Activated CD8-positive, alpha-beta memory T cell treated with anti-CD3 and anti-CD28 coated beads, Interleukin-2, amount 50 U/mL, for 4 hours (primary cell): ENCODE measurements at places on chromosomes 7 and 10.

GRCh38 chr7:104552102-104552501, 223.7 kb downstream of the LHFPL3 start:
- DNase-seq: no peak

DNA sequence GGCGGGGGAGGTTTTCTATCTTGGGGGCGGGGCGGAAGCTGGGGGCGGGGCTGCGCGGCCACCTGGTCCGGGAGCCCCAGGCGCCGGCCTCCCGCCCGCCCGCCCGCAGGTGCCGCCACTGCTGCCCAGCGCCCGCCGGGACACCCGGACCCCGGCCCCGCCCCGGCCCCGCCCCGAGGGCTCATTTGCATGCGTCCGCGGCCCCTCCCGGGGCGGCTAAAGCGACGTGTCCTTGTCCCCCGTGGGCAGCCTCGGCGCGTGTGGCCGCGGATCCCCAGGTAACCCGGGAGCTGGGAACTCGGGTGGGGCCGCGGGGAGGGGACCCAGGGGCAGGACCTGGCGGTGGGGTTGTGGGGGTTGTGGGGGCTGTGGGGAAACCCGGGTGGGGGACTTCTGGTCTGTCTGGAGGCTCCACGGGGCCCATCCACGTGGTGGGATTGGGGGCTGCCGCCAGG, at the start of gene BHLHA15:
Gene BHLHA15, plus strand, starts transcription at position 219 of the 455 bp plus-strand sequence. CDS start 871 bp downstream, outside the sequence.
- no peak for DNase-seq

DNA sequence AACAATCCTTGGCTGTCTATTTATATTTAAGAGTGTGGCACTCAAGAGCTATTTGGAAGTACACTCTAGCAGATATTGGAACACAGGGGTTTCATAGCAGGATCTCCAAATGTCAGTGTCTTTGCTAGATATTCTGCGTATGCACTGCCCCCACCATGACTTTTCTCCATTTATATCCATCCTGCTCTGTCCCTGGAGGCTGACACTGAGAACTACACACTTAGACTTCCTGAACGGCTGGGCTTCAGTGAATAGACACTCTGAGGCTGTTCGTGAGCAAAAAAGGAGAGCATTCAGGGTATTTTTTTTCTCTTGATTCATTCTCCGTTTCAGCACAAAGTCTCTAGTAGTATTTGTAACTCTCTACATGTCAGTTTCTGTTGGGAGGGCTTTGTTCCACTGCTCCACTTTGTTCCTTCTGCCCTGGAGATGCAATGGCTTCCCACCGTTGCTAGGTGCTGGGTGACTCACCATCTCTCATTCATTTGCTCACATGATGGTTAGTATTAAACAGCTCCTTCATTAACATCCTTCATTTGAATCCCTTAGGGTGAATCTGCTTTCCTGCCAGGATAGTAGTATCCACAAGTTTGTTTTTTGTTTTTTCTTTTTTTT, 155.9 kb upstream of the SLC13A1 start:
- no peak for DNase-seq

GRCh38 chr7:96303686-96304443, 18.0 kb downstream of the SLC25A13 start:
- no peak for DNase-seq

DNA sequence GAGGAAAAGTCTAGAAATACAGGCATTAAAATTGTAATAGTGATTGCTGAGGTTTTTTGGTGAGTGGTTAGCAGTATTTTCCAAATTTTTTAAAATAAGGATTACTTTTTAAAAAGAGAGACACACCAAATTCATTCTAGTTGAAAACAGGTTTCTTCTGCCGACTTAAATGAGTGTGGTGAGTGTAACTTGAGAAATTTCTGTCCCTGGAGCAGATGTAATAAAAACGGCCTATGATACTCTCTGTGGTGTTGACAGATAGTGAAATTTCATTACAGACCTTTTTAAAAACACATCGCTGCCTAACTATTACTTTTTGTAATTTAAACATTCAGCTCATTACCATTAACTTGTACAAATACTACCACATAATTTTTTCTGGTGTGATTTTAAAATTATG, 90.1 kb downstream of the CYP51A1 start:
- DNase-seq: no peak

DNA sequence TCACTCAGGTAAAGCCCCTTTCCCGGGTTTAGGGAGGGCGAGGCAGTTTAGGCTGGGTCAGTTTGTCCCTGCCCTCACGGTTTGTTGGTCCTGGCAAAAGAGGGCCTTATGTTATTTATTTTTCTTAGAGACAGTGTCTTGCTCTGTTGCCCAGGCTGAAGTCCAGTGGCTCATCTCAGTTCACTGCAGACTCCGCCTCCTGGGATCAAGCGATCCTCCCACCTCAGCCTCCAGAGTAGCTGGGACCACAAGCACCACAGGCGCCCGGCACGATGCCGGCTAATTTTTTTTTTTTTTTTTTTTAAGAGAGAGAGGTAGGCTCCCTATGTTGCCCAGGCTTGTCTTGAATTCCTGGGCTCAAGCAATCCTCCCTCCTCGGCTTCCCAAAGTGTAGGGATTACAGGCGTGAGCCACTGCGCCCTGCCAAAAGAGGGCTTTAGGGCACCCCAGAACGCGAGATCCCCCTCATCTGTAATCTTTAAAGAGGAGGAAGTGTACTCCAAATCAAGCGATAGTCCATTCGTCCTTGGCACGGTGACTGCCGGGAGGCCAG, 626 bp upstream of the BMS1 start:
- no peak for DNase-seq

- no peak for DNase-seq
These were observed 624.6 kb downstream of the CALN1 start for GRCh38 chr7:71787513-71787912.

DNA sequence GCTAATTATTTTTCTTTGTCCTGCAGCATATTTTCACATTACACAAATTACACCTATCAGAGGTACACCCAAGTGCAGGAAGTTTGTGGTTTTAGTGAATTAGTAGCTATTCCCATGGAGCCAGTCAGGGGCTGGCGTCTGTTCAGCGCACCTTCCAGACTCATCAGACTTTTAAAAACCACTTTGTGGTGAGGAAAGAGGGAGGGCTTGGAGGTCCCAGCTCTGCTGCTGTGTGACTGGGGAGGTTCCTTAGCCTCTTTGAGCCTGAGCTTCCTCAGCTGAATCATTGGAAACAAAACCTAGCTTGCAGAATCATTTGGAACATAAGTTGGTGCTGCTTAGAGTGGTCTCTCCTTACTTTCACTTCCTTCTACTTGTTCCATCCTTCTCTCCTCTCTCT, 175.4 kb downstream of the SORCS3 start:
- DNase-seq: no peak

- DNase-seq: no peak
These were observed 358.8 kb downstream of the SUGCT start for GRCh38 chr7:40493609-40494051.
